ENCODE measurements at places on chromosomes 1 and 21.

GRCh38 chr1:7152655-7153054 lies 367.4 kb downstream of the CAMTA1 start:
- no peak for DNase-seq

GRCh38 chr1:20521960-20522861 lies 14.3 kb upstream of the MUL1 start:
- DNase-seq, result peak; percentile 77

DNA sequence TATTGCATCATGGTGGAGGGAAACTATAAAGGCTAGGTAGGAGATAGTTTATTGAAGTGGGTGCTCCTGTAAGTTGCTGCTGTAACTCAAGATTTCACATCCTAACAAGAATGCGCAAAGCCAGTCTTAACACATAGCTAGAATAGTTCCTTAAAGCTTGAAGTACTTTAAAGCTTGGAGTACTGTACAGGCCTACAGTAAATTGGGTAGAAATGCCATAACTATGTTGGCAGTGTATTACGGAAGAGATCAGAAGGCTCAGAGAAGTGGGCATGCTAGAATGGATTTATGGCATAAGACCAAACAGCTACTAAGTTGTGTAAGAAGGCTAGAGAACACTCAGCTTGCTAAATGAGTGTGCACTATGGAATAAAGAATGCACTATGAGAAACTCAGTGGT lies 44.5 kb downstream of the DMRTA2 start:
- DNase-seq, result no peak

- DNase-seq, result no peak
Observed at GRCh38 chr1:21278860-21279845, 11.1 kb downstream of the ECE1 start.

- DNase-seq, result no peak
Observed at GRCh38 chr1:245023222-245023621, 131.6 kb upstream of the KIF26B start.

GRCh38 chr1:213759359-213760181 lies 228.2 kb upstream of the PROX1 start:
- DNase-seq, result no peak

- peak; percentile 84 for DNase-seq
Observed at GRCh38 chr1:9892563-9893528, 17.2 kb downstream of the CTNNBIP1 start.

DNA sequence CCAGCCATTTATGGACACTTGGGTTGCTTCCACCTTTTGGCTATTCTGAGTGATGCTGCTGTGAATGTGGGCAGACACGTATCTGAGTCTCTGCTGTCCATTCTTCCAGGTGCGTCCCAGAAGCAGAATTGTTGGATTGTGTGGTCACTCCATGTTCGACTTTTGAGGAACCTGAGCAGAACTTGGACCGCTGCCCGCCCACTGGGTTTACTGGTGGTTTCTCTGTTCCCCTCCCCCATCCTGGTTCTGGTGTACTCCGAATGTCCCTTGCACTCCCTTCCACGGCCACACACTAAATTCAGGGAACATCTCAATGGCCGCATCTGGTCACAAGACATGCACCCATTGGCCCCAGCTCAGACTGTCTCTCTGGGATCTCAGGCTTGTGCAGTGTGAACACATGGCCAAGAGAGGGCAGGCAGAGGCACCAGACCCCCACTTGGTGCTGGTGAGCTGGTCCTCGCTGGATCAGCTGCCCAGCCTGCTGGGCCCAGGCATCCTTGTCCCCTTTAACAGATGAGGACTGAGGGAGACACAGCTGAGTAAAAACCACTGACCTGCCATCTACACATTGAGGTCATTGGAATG lies 565.1 kb downstream of the NPHP4 start:
- DNase-seq, result no peak

DNA sequence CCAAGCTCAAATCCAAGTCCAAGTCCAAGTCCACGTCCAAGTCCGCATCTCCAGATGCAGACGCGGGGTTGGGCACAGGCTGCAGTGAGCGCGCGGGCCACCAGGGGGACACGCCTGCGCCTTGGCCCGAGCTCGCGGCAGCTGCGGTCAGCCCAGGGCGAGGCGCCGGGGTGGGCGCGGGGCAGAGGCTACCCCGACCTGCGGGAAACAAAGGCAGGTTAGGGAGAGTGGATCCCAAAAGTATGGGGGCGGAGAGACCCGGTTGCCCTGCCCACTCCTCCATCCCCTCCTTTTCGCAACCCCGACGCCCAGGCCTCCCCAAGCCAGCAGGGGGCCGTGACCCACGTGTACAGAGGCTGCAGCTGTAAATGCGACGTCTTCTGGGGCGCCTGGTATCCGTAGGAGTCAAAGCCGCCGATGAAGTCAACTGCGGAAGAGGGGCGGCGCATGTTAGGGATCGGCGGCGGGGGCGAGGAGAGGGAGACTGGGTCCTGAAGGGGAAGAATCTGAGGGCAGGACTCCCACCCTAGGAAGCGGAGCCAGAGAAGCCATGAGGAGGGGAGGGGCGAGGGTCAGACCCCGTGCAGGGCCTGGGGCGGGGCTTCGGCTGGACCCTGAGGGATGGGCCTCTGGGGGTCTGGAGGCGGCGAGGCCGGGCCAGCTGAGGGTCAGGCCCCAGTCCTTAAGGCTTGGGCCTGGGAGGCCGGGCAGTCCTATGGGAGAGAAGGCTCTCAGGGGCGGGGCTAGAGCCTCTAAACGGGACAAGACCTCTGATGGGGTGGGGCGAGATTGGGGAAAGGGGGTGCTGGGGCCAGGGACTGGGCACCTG lies 58.0 kb downstream of the NKAIN1 start:
- DNase-seq, result no peak

Data from astrocyte of the spinal cord (primary cell).